Activated CD4-positive, alpha-beta T cell treated with anti-CD3 and anti-CD28 coated beads, Interleukin-2, amount 50 U/mL, for 1 hour (primary cell): ENCODE measurements at places on chromosomes 4 and X.
A peak's percentile ranks its signal among the peaks of the same experiment; 100 is the strongest.

- DNase-seq: no peak
Measured at GRCh38 chr4:5364406-5364805, 313.1 kb downstream of the STK32B start.

- DNase-seq: no peak
Measured at GRCh38 chr4:99715286-99715685, 57.7 kb upstream of the C4orf54 start.

DNA sequence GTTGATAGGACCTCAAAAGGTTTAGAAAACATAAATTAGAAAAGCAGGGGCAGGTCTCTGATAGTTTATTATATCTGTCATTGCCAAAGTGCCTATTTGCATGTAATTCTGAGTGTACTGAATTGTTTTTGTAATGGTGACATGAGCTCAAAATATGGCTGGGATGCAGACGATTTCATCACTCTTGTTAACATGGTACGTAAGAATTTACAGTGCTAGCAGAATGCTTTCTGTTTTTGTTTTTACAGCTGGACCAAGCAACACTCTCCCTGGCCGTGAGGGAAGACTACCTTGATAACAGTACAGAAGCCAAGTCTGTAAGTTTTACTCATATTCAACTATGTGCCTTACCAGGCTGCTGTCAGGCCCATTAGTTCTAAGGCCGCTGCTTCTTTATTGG lies 58.1 kb downstream of the PHEX start:
- DNase-seq: no peak

DNA sequence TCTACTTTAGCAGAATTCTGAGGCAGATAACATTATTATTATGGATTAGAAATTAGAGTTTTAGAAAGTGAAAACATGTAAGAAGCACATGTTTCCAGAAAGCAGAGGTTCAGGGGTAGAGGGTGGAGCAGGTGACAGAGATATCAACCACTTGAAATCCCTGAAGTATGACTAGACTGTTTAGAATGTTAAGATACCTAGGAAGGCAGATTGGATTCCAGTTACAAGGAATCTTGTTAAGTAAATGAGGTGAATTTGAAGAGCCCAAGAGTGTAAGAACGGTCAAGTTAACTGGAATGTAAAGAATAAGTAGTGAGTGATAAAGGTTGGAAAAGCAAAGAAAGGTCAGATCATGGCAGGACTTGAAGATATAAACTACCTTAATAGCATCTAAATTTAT lies 37.6 kb downstream of the ARSJ start:
- no peak for DNase-seq

DNA sequence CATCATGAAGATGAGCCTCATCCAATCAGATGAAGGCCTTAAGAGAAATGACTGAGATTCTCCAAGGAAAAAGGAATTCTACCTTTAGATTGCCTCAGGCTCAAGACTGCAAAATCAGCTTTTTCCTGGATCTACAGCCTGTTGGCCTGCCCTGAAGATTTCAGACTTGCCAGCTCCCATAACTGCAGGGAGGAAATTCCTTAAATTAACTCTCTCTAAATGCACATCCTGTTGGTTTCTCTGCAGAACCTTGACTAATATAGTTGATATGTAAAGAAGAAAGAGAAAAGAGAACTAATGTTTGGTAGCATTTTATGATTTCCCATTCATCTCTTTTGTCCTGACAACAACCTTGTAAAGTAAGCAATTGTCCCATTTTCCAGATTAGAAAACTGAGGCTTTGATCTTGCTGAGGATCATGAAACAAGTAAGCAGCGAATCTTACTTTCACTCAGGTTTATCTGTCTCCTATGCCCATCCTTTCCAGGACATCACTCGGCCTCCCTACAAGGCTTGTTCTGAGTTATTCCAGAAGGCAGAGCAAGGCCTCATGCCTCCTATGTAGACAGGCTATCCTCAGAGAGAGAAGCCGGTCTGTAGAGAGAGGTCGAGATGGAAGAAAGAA lies 115.0 kb upstream of the LDB2 start:
- no peak for DNase-seq

- no peak for DNase-seq
Measured at GRCh38 chrX:65127842-65128241, 151.6 kb upstream of the ZC4H2 start.

DNA sequence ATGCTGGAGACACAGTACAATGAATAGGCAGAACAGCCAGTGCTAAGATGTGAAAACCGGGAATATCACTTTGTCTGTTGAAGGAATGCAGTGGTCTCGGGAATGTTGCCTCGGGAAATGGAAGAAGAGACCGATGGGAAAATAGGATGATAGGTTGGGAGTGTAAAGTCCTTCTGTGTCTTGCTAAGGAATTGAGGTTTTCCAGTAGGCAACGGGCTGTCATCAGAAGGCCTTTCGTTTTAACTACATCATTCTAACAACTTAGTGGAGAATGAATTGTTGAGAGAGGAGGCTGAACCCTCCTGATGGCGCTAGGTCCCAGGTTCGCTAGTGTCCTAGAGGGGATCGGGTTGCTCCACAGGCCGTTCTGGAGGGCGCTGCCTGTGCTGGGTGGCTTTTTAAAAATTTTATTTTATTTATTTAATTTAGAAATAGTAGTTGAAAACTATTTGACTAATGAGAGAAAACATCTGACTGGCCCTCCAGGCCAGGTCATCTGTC lies 730 bp downstream of the VBP1 start:
- no peak for DNase-seq

GRCh38 chr4:153090181-153090580 lies 114.1 kb upstream of the TRIM2 start:
- DNase-seq: no peak

- DNase-seq: no peak
Measured at GRCh38 chr4:60396341-60397049, 803.6 kb upstream of the ADGRL3 start.

DNA sequence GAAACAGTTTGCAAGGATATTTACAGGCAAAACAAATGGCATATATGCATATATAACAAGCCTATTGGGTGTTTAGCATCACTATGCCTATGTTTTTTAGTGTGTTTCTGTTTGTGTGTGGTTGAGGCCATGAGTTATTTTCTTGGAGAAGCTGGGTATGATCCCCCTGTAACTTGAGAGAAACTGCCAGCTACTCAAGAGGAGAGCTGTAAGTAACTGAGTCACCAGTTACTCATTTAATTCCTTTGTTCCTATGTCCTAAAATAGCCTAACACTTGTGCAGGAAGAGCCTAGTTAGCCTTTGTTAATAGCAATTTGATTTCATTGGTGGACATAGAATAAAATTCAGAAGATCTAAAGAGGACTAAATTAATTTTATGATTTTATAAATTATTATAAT lies 79.1 kb downstream of the PWWP3B start:
- DNase-seq: no peak

- no peak for DNase-seq
Measured at GRCh38 chr4:172352356-172352755, 539.2 kb downstream of the GALNTL6 start.

DNA sequence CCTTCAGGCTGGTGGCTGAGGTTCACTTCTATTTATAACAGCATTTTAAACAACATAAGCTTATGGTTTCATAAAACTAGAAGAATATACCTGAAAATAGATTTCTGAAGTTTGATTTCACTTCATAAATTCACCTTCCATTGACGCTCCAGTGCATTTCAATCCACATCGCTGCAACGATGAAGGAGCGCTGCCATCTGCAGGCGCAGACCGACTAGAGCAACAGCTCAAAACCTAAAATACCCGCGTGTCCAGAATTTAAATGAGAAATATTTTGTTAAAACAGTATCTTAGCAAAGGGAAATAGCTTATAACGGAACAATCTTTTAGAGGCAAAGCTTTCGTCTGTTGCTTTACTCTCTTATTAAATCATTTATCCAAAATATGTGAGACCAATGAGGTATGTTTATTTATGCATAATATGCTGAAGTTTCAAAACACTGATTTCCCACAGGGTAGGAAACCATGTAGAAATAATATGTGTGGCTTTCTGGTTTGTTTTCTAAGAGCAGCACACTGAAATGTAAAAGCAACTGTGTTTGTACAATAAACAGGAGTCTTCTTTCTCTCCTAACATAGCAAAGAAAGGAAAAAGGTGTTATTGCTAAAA lies 816.4 kb upstream of the FRG1 start:
- no peak for DNase-seq

DNA sequence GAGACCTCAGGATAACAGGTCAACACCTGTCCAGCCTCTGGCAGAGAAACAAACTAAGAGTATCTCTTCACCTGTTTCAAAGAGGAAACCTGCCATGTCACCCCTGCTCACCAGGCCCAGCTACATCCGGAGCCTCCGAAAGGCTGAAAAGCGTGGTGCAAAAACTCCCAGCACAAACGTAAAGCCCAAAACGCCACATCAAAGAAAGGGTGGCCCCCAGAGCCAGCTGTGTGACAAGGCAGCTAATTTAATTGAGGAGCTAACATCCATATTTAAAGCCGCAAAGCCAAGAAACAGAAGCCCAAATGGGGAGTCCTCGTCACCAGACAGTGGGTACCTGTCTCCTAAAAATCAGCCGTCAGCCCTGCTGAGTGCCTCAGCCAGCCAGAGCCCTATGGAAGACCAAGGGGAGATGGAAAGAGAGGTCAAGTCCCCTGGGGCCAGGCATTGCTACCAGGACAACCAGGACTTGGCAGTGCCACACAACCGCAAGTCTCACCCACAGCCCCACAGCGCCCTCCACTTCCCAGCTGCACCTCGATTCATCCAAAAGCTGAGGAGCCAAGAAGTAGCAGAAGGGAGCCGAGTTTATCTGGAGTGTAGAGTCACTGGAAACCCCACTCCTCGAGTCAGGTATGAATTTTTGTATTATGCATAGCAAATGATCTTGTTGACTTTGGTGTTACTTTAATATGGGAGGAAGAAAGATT lies 15.1 kb downstream of the PALLD start:
- DNase-seq: peak; percentile 55

- no peak for DNase-seq
Measured at GRCh38 chrX:38717871-38718270, 83.4 kb upstream of the MID1IP1 start.

DNA sequence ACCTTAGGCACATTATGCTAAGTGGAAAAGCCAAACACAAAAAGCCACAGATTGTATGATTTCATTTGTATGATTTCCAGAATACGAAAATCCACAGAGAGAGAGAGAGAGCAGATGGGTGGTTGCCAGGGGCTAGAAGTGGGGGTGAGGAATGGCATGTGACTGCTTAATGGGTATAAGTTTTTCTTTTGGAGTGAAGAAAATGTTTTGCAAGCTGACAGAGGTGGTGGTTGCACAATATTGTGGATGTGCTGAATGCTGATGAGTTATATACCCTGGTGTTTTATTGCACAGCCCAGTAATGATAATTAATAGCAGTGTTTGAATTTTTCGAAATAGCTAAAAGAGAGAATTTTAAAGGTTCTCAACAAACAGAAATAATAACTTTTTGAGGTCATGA lies 386.1 kb upstream of the HS3ST1 start:
- DNase-seq: no peak

DNA sequence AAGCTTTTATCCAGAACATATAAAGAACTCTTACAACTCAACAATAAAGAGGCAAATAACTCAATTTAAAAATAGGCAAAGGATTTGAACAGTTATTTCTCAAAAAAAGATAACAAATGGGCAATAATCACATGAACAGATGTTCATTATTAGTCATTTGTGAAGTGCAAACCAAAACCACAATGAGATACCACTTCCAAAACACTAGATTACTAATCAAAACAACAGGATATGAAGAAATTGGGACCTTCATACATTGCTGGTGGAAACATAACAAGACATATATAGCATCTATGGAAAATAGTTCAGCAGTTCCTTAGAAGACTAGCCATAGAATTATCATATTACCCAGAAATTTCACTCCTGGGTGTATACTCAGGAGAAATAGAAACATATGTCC lies 224.6 kb downstream of the FBXO8 start:
- no peak for DNase-seq

GRCh38 chr4:2324891-2325290 lies 63.0 kb upstream of the MXD4 start:
- DNase-seq: no peak

DNA sequence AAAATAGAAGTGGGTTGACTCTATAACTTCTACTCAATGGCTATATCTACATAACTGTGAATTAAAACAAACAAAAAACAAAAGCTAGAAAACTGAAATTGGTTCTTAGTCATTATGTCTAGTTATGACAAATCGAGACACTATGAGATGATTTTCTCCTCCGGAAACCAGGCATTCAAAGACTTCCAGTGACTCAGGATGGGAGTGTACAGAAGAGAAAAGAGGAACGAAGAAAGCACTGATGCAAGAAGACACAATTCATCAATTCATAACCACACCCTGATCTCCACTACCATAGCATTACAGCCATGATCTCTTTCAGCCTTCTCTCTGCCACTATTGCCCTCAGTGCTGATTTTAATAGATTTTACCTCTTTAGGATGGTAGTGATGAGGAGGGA lies 253.6 kb downstream of the CBLL2 start:
- DNase-seq: no peak

DNA sequence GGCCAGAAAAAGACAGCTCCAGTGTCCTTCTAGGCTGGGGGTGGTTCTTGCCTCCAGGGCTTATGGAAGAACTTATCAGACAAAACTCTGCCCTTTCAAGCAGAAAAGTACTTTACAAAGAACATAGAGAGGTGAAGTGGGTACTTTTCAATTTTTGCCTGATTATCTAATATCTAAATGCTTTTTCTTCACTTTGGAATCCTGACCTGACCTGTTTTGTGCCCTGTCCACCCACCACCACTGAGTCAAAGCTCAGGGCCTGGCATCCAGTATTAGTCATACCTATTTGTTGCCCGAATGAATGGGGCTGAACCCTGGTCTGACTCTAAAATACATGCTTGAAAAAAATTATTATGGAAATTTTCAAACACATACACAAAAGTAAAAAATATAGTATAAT lies 37.2 kb downstream of the RTL9 start:
- DNase-seq: no peak

DNA sequence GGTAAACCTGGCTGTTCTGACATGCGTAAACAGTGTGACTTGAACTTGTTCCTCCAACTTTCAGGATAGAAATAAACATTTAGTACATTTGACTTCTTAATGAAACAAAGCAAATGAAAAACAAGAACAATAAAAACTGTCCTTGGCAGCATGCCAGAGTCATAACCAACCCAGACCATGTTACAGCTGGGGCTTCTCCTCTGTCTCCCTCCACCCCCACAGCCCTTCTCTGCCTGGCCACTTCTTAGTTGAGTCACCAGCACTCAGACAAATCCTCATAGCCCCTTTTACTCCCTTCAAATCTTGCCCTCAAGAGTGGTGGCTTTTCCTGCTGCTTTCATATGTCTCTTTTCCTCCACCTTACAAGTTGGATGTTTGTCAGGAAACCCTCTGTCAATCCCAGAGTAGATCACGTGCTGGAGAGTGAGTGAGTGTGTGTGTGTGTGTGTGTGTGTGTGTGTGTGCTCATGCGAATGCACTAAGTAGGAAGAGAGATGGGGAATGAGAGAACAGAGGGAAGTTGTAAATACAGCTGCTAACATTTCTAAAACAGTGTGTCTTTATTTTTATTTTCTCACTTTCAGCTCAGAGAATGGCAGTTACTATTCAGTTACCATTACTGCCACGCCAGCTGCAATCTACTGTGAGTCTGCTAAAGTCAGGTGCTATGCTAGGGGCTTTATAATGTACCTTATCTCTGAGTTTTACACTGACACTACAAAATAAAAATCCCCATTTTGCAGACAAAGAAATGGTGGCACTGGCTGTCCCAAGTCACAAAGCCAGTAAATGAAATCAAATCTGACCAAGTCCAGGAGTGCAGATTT lies 15.0 kb downstream of the SCARB2 start:
- DNase-seq: no peak
